ENCODE measurements at places on chromosomes 11 and 22.

GRCh38 chr22:38941488-38941987 lies 15.9 kb upstream of the APOBEC3A start:
- no peak for DNase-seq

GRCh38 chr11:70826541-70827335 lies 425.6 kb downstream of the SHANK2 start:
- DNase-seq, result no peak

DNA sequence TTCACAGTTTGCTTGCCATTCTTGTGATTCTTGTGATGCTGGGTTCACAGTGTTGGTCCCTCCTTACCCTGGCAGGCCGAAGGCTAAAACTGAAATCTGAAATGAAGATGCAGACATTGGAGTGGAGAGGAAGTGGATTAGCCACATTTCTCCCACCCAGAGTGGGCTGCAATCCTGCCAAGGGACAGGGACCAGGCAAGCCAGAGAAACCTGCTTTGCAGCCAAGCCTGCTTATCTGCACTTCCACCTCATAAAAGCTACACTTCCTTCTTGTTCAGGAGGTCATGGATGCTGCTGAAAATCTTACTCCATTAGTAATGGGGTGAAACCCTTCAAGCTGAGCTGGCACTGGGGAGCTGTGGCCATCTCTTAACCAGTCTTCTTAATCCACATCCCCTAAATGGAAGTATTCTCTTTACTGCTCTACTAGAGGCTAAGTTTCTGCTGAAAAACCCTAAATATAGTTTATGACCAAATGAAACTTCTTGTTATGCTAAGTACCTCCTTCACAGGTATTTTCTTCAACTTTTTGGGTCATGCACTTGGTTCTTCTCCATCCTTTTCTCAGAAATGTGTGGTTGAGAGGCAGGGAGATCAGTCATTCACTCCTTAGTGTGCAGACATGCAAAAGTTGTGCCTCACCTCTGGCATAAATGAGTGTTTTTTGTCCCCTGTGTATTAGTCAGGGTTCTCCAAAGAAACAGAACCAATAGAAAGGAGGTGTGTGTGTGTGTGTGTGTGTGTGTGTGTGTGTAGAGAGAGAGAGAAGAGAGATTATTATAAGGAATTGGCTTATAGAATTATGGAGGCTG lies 133.9 kb upstream of the BMAL1 start:
- no peak for DNase-seq

DNA sequence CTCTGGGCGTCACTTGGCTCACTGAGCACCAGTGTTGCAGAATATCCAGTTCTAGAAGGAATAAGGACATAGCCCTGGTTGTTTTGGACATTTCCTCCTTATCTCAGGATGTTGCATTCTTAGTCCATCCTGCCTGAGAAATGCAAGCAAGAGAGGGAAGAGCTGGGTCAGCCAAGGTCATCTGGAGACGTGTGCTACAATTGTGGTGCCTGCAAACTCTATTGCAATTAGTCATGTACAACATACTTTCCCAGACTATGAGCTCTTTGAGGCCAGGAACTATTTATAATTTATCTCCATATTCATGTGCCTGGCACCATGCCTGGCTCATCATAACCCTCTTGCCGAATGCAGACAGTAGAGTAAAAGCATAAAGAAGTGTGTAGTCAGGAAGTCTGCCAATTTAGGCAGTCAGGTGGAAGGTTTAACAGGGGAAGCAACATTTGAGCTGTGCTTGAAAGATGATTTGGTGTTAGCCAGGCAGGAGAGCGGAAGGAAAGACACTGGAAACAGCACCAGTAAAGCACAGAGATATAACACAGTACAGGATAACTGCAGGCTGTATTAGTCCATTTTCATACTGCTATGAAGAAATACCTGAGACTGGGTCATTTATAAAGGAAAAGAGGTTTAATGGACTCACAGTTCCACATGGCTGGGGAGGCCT lies 129.4 kb upstream of the PAX6 start:
- no peak for DNase-seq

DNA sequence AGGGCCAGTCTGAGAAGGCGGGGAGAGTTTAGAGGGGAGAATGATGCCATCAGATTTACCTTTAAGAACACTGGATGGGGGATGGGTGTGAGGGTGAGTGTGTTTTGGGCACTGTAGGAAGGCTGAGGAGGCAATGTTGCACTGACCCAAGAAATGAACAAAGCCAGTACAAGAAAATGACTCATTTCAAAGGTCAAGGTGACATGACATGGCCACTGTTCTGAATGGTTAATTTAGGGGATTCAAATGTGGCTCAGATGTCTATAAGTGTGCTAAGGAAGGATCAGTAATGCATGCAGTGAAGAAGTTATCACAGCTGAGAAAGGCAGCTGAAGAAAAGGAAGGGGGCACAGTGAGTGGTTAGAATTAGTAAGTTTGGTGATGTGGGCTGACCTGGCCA lies 129.9 kb downstream of the PGR start:
- DNase-seq, result no peak

DNA sequence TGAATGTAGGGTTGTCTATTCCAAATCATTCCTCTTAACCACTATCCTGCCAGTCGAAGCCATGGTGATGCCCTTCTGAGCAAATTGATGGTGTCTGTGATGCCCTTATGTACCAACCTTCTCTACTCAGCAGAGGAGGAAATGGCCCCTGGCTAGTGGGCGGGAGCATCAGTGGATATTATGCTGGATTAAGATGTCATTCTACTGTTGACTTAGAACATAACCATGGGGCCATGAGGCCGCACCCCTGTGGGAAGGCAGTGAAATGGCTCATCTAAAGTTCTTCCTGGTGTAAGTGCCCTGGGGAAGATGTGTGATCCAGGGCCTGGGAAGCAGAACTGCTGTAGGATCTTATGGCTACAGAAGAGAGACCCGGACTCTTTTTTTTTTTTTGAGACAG lies 20.7 kb upstream of the P2RY2 start:
- DNase-seq, result no peak

DNA sequence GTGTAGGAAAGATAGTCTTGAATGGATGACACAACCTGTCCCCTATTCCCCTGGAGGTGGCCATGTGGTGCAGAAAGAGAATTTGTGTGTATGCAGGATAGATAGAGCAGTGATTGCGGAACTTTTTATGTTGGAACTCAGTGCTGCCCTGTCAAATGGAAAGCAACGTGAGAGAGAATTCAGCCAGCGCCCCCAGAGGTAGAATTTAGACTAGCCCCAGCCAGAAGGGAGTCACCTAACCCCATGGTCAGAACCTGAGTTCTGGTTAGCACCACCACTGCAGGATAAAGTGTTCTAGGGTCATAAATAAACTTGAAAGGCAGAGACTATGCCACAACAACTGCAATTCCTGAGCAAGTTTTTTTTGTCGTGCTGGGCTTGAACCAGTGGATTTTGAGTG lies 152.9 kb upstream of the GRIA4 start:
- DNase-seq, result no peak

- DNase-seq, result no peak
Observed at GRCh38 chr22:36728505-36728904, 25.0 kb upstream of the CACNG2 start.

- DNase-seq, result no peak
Observed at GRCh38 chr11:113034576-113034975, 73.4 kb downstream of the NCAM1 start.
